Midbrain (tissue), 1 donor: ENCODE measurements at places on chromosomes 5 and 9.

DNA sequence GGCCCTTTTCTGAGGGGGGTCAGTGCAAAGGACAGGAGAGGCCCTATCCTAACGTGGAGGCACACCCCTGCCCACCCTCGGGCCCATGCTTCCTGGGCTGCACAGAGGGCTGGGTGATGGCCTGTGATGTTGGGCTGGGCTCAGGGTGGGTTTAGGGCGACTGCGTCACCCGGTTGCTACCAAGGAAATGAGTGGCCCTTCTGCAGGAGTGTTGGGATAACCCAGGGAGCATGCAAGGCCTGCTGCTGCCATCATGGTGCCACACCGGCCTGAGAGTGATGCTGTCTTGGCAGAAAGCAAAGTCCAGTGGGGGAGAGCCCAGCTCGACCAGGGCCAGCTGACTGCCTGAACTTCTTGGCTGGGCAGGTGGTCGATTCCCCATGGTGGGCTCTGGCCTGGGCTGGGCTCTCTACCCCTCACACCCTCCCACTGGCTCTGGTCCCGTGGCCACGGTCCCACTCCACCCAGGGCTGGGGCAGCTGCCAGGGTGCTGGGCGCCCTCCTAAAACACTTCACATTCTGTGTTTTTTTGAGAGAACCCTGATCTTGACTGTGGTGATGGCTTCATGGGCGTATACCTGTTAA, 21.5 kb upstream of the MRNIP start:
- no peak for DNase-seq

DNA sequence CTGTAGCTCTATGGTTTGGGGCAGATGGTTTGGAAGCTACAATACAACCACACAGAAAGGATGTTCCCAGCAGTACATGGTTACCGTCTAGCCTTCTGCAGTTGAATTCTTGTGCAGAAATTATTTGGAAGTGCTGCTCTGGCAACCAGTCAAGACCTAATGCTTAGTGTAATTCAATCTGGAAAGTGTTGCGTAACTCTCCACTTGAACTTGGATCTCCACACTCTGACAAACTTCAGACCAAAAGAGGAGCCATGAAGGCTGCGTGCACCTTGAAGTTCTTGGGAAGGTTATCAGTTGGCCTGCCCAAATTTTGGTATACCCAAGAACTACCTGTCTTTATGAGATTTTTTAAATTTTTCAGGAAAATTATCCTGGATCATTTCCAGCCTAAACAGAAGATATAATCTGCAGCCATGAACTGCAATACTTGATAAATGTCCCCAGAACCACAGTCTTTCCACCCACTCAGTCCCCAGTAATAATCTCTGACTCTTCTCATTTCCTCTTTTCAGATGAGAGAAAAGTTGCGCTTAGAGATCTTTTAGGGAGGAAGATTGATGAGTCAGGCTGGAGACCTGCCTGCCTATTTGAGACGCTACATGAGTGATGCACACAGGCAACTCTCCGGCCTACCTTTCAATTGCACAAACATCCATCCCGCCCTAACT, 159.9 kb downstream of the FANCC start:
- no peak for DNase-seq

DNA sequence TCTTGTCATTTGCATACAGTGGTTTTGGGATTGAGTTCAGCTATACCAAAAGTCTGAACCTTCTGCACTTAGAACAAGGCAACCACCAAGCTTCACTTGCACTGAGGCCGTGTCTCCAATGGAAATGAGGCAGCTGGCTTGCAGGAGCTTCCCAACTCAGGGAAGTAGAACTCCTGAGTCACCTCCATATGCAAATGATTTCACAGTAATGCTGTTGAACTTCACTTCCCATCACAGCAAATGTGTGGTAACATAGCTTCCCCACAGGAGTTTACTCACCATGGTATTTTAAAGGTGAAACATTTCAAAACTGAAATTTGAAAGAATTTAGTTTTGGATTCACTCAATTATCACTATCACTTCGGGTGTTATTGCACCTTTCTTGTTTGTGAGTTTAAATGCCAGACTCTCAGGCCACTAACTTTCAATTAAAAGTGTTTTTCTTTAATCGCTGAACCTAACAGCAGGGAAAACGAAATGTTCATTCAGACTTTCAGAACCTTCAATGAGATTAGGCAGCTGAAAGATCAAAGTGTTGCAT, 9.0 kb downstream of the CD274 start:
- no peak for DNase-seq

DNA sequence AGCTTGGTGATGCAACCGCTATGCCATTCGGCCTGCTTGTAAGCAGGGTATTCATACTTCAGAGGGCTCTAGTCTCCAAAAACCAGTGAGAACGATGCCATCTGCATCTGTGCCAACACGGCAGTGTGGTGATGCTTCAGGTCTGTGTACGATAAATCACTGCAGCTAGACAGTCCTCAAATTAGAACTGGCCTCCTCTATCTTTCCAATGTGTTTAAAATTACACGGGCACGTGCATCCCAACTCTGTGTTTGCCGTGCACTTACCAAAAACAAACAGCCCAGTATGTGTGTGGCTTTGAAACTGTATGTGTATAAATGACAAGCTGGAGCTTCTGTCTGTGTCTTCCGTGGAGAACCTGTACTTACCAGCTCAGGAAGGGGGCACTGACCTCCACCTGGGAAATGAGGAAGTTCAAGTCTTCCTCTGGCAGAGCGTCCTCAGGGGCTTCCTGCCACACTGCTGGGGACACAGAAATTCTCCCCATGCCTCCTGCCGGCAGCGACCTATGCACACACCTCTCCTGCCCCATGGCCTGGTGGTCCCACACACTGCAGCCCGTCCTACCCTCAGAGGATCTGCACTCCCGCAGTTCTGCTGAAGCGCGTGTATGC, 12.3 kb downstream of the MED10 start:
- no peak for DNase-seq

- DNase-seq: no peak
Measured at GRCh38 chr5:172478256-172478655, 23.9 kb upstream of the SH3PXD2B start.
